ENCODE measurements at places on chromosomes 11 and 22.

DNA sequence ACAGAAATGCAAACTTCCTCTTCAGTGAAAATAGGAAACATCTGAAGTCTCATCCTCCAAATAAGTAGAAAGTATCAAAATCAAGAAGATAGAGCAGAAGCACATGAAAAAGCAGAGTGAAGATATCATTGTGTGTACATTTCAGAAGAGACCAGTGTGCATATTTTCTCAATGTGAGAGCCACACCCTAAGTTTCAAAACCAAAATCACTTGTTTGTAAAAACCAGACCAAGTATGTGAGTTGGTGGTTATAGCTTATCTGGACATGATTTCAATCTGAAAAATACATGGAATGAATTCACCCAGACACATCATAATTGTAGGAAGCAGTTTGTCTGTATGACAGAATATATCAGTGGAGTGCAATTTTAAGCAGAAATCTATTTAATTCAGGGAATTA lies 536.0 kb downstream of the JRKL start:
- no peak for DNase-seq

DNA sequence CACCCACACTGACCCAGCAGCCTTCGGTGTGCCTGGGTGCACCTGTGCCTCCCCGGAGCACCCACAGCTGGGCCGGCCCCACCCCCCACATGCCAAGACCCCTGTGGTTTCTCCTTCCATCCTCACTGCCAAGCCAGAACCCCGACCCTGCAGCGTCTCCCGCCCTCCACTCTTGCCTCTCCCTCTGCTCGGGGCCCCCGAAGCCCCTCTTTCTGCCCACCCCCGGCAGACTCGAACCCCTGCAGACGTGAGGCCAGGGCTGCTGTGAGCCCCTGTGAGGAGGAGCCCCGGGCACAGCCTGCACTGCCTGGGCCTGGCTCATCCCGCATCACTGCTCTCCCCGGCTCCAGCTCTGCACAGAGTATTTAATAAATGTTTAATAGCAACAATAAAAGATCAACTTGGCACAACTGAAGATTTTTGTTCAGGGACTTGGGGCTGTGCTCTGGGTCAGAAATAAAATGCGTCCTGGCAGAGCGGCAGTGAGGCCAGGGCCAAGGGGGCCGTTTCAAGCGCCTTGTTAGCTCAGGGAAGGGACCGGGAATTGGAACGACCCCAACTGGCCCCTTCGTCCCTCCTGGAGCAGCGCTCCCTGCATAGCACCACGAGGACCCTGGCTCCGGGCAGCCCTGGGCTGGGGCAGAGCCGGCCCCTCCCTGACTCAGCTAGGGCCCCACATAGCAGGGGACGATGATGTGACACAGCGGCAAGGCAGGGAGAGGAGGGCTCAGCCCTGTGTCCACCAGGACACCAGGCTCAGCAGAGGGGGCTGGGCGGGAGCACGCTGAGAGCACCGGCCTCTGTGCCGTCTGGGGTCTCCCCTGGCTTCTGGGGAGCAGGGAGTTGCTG lies 520.8 kb downstream of the BRD1 start:
- no peak for DNase-seq

DNA sequence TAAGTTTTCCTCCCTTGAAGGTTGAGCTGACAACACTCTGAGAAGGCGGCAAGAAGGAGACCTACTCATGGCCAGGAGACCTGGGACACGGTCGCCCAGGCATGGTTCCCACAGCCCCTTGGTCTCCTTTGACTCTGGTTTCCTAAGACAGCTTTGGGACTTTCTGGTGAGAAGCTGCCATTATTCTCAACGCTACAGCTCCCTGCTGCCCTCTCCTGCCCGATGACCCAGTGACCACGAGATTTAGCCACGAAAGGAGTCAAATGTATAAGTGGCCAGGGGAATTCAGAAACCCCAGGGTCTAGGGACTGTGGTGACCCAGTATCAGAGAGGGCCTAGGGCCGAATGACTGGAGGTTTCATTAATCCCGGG lies 699 bp upstream of the SDF2L1 start:
- peak; percentile 43 for DNase-seq

GRCh38 chr22:38465673-38466490 lies 2.0 kb upstream of the KDELR3 start:
- DNase-seq: no peak

- DNase-seq: no peak
Measured at GRCh38 chr11:103907548-103908455, 128.6 kb upstream of the DDI1 start.

- no peak for DNase-seq
Measured at GRCh38 chr22:42885446-42885845, 28.4 kb upstream of the ARFGAP3 start.

- no peak for DNase-seq
Measured at GRCh38 chr22:37803195-37803638, 4.5 kb upstream of the GCAT start.

GRCh38 chr11:62137276-62137861 lies 13.6 kb downstream of the INCENP start:
- no peak for DNase-seq

DNA sequence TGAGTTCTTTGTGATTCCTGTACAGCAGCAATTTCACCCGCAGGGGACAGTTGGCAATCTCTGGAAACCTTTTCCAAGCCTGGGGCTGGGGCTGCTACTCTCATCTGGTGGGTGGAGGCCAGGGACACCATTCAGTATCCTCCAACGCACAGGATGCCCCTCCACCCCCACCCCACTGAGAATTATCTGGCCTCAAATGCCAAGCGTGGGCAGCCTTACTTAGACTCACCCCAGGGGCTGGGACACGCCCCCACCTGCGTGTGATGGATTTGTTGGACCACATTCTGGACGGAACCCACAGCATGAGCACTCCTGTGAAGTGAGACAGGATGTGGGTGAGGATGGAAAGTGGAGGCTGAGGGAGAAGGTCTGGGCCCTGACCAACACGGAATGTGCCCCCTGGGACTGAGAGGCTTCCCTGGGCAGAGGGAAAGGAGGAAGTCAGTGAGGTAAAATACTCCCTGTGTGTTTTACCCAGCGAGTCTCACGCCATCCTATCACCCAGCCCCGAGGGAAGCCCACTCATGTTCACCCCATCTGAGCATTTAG lies 13.7 kb downstream of the RASD2 start:
- no peak for DNase-seq

- no peak for DNase-seq
Measured at GRCh38 chr22:47176573-47177333, 414.3 kb downstream of the TBC1D22A start.

- no peak for DNase-seq
Measured at GRCh38 chr22:27168681-27169080, 511.3 kb downstream of the MIAT start.

- no peak for DNase-seq
Measured at GRCh38 chr22:30609260-30610185, 2.5 kb downstream of the TCN2 start.

DNA sequence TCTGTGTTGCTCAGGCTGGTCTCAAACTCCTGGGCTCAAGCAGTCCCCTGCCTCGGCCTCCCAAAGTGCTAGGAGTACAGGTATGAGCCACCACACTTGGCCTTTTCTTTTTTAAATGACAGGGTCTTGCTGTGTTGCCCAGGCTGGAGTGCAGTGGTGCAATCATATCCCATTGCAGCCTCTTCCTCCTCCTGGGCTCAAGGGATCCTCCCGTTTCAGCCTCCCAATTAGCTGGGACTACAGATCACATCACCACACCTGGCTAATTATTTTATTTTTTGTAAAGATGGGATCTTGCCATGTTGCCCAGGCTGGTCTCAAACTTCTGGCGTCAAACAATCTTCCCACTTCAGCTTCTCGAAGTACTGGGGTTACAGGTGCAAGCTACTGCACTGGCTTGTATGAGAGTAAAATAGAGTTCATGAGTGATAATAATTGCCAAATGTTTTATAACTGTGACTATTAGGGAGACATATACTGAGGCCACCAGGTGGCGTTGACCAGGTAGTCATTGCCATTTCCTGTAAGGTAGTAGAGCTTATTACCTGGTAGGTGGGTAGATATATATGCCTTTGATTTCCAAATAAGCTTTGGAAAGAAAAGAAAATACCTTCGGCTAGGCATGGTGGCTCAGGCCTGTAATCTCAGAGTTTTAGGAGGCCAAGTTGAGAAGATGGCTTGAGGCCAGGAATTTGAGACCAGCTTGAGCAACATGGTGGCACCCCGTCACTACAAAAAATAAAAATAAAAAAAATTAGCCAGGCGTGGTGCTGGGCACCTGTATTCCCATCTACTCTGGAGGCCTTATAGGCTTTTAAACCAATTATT lies 5.4 kb downstream of the FDX1 start:
- no peak for DNase-seq

- no peak for DNase-seq
Measured at GRCh38 chr11:57773026-57773598, 11.5 kb downstream of the CTNND1 start.

GRCh38 chr11:112248201-112248600 lies 12.5 kb downstream of the PLET1 start:
- no peak for DNase-seq

- DNase-seq: no peak
Measured at GRCh38 chr11:6402561-6402981, 12.3 kb downstream of the SMPD1 start.

- DNase-seq: no peak
Measured at GRCh38 chr22:16834971-16835370, 9.8 kb upstream of the XKR3 start.

DNA sequence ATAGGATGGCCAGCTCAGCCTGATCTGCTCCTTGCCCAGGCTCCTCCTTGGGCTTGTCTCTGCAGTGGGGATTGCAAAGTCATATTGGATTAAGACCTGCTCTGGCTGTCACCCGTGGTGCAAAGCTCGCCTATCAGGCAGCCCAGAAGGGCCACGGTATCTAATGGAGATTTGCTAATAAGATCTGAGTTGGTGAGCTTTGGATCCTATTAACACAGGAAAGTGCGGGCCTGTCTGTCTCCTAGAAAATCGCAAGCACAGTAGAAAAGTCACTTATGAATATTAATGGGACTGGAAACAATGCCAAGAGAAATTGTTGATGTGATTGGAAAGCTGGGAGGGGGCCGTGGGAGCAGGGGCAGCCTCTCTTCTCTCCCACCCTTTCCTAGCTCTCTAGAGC lies 72.8 kb downstream of the CHST1 start:
- DNase-seq: no peak

DNA sequence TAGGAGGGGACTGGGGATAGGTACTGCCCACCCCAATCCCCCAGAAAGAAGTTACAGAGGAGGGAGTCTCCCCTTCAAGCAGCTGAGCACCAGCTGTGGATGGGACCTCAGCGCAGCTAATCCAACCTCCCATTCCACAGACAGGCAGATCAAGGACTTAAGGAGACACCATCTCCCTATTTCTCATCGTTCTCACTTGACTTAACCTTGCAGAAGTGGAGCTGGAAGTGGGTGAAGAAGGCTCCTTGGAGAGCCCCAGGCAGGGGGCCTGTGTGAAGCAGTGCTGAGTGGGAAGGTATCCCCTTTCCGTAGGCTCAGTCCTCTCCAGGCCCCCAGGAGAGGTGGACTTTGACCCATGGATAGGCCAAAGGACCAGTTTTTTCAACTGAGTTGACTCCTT lies 27.3 kb downstream of the USP35 start:
- DNase-seq: no peak

- no peak for DNase-seq
Measured at GRCh38 chr11:102900346-102900745, 25.6 kb upstream of the MMP12 start.

GRCh38 chr11:13367115-13367514 lies 89.5 kb downstream of the BMAL1 start:
- DNase-seq: peak; percentile 39
